ENCODE measurements at places on chromosomes 12 and 14.
A peak's percentile ranks its signal among the peaks of the same experiment; 100 is the strongest.

- H3K4me3 ChIP-seq: no peak overlapping the region
- H3K36me3 ChIP-seq: no peaks in the 10 kb centered on the region
- H3K4me1 ChIP-seq: no peaks in the 10 kb centered on the region
- H3K27me3 ChIP-seq: no peaks in the 10 kb centered on the region
Observed at GRCh38 chr12:15411842-15412241, 89.5 kb downstream of the PTPRO start.

DNA sequence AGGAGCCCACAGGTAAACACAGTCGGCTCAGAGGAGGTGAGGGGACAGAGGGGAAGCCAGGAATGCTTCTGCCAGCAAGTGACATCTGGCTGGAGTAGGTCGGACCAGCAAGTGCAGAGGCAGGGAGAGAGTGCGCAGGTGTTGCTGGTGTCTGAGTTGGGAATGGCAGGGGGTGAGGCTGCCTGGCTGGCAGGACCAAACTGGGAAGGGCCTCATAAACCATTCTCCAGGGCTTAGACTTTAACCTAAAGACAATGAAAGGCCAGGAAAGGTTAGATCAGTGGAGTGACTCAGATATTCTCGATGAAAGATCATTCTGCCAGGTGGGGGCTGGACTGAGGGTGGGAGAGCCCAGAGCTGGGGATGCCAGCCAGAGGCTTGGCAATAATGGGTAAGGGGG, 66.4 kb downstream of the ITPK1 start:
- H3K27me3 ChIP-seq: no peaks in the 10 kb centered on the region
- DNase-seq: no peak
- H3K4me3 ChIP-seq: no peak overlapping the region
- peaks cover 62% of the 10 kb centered on the region for H3K4me1 ChIP-seq
- no peaks in the 10 kb centered on the region for H3K36me3 ChIP-seq

GRCh38 chr12:52233462-52234207, 592 bp downstream of the KRT7 start:
- H3K4me3 ChIP-seq: no peak overlapping the region
- peaks cover 19% of the 10 kb centered on the region for H3K4me1 ChIP-seq
- H3K27ac ChIP-seq: no peak overlapping the region
- H3K36me3 ChIP-seq: no peaks in the 10 kb centered on the region

DNA sequence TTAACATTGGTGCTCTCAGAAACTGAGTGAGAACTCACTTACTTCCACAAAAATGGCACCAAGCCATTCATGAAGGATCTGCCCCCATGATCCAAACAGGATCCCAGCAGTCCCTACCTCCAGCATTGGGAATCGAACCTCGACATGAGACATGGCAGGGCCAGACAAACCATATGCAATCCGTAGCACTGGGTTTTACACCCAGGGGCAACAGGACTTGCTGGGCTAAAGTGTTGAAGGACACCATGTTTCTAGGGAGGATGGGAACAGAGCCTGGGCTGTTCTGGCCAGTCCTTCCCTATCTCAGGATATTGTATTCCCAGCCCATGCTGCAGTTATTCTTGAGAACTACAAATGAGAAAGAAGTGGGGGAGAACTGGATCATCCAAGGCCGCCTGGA, 36.6 kb downstream of the SERPINA3 start:
- no peak overlapping the region for H3K27ac ChIP-seq
- no peak overlapping the region for H3K4me3 ChIP-seq
- H3K4me1 ChIP-seq: no peaks in the 10 kb centered on the region

GRCh38 chr12:131854861-131855476, 26.8 kb downstream of the MMP17 start:
- no peak overlapping the region for H3K27ac ChIP-seq
- peaks cover 35% of the 10 kb centered on the region for H3K27me3 ChIP-seq
- H3K4me3 ChIP-seq: no peak overlapping the region
- H3K4me1 ChIP-seq: peaks cover 3% of the 10 kb centered on the region
- no peaks in the 10 kb centered on the region for H3K36me3 ChIP-seq
- no peak for DNase-seq

- no peaks in the 10 kb centered on the region for H3K36me3 ChIP-seq
- no peaks in the 10 kb centered on the region for H3K27me3 ChIP-seq
- H3K27ac ChIP-seq: no peak overlapping the region
- H3K4me3 ChIP-seq: no peak overlapping the region
Observed at GRCh38 chr12:71268598-71269280, 110.9 kb upstream of the TSPAN8 start.

DNA sequence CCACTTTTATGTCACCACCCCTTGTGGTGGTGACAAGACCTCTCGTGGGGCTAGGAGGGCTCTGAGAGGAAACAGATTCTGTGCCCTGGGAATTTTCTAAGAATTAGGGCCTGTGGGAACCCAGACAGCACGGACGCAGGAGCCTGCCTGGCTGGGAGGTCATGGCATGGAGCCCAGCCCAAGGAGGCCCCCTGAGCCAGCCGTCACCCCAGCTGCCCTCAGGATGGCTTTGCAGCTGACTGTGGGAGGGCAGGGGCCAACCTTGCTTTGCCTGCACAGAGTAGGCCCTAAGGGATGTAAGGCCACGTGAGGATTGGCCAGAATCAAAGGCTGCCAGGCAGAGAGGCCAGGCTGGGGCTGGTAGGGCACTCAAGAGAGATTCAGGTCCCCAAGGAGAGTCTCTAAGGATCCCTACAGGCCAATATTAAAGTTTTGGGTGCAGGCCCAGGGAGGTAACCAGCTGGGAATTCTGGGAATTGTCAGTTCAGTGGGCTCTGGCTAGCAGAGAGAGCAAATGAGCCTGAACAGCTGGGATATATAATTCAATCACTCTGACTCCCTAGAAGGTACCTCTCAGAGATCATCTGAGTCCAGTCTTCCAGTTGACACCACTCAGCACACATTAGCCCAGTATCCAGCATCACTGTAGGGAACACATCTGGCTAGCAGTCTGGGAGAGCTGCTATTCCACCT, 6.4 kb downstream of the LTBP2 start:
- DNase-seq: no peak
- H3K36me3 ChIP-seq: no peaks in the 10 kb centered on the region
- H3K4me3 ChIP-seq: no peak overlapping the region
- H3K4me1 ChIP-seq: no peaks in the 10 kb centered on the region

DNA sequence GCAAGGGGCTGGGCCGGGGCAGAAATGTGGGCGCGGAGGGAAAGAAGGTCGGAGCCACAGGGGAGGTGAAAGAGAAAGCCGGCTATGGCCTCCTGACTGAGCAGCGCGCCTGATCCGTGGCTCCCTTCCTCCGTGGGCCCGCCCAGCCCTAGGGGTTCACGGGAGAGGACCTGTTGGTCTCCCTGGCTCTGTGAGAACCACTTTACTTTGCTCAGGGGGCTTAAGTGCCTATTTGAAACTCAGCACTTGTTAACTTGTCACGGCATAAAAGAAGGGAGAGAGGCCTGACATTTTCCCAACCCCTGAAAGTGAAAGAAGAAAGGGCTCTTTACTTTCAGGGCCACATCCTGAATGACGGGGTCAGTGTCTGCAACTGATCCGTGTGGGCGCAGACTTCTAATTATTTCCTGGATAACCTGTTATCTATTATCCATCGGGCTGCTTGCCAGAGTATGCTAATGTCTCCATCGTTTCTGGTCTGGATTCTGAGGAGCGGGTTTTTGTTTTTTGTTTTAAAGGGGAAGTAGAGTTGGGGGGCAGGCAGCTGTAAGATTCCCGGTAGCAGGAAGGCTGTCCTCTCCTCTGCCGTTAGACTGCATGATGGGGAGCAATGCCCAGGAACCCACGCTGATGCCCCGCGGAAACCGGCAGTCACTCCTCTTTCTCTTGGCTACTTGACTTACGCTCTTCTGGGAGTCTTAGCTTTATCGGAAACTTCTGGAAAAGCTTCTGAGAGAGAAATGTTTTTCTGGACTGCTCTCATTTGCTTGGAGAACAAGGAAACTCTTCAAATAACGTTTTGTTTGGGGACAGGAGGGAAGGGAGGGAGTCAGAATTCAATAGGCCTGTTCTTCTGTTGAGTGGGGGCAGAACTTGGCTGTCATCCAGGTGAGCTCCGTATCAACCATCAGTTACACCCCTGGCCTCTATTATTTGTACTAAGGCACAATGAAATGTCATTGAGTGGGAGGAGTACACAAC, 127.7 kb upstream of the MAX start:
- H3K4me3 ChIP-seq: peak overlapping the region; percentile 39
- peak; percentile 70 for DNase-seq
- H3K27me3 ChIP-seq: no peaks in the 10 kb centered on the region
- peak overlapping the region; percentile 68 for H3K27ac ChIP-seq
- no peaks in the 10 kb centered on the region for H3K36me3 ChIP-seq
- no peaks in the 10 kb centered on the region for H3K4me1 ChIP-seq

DNA sequence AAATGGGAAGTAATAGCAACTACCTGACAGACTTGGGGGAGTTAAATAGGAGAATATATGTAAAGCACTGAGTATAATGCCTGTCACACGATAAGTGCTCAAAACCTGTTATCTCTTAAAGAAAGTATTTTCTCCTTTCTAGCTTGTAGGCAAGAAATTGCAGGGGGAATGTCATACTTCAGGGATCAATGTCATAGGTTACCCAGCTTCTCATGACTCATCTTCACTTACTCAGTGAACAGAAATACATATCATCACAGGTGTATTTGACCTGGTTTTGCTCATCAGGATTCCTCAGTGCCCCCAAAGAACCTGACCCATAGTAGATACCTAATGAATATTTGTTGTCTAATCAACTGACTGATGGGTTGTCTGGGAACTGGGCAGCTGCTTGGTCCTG, 285.0 kb upstream of the ATP2B1 start:
- no peaks in the 10 kb centered on the region for H3K4me1 ChIP-seq
- H3K27ac ChIP-seq: no peak overlapping the region
- no peak overlapping the region for H3K4me3 ChIP-seq
- H3K27me3 ChIP-seq: no peaks in the 10 kb centered on the region
- H3K36me3 ChIP-seq: no peaks in the 10 kb centered on the region

DNA sequence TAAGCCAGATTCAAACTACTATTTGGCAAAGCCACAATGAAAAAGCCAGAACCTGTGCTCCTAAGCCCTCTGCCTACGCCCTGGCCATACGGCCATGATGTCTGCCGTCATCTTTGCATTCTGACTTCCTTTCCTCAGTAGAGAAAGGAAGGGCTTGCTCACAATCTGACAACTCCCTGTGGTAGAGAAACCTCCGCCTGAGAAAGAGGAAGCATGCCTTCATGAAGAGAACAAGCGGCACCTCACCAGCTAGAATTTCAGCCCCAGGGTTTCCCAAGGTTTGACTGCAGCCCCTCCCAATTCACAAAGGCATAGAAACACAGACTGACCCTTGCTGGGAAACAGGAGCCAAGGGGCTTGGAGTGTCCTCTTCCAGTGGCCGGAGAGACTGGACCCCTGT, 25.7 kb downstream of the TEP1 start:
- H3K4me3 ChIP-seq: no peak overlapping the region
- no peaks in the 10 kb centered on the region for H3K4me1 ChIP-seq
- peaks cover 69% of the 10 kb centered on the region for H3K36me3 ChIP-seq
- no peak for DNase-seq

GRCh38 chr12:56162468-56163290, 4.5 kb downstream of the MYL6 start:
- H3K27ac ChIP-seq: peak overlapping the region; percentile 96
- peaks cover 82% of the 10 kb centered on the region for H3K36me3 ChIP-seq
- no peaks in the 10 kb centered on the region for H3K4me1 ChIP-seq
- H3K4me3 ChIP-seq: peak overlapping the region; percentile 61

Data from sigmoid colon (tissue), 7 donors.